ENCODE measurements at places on chromosomes 13 and 19.

- DNase-seq: no peak
These were observed 460.3 kb downstream of the TSHZ3 start for GRCh38 chr19:30888937-30889336.

GRCh38 chr13:33828431-33829129 is 10.6 kb downstream of the RFC3 start:
- DNase-seq: no peak

- DNase-seq: no peak
These were observed 419.3 kb upstream of the GPC6 start for GRCh38 chr13:92807353-92807752.

DNA sequence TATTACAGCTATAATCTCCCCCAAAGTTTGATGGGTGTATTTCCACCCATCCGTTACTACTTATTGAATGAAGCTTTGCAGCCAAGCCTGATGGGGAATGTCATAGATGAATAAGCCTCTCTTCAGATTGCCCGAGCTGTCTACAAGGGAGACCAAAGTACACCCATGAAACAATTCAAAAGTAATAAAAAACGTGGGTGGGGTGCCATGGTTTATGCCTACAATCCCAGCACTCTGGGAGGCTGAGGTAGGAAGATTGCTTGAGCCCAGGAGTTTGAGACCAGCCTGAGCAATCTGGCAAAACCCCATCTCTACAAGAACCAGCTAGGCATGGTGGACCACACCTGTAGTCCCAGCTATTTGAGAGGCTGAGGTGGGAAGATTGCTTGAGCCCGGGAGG is 419.2 kb downstream of the FGF9 start:
- no peak for DNase-seq

- DNase-seq: no peak
These were observed 86.9 kb downstream of the CRYL1 start for GRCh38 chr13:20438801-20439200.

- no peak for DNase-seq
These were observed 68.6 kb upstream of the MEDAG start for GRCh38 chr13:30837227-30838159.

- DNase-seq: no peak
These were observed 25.4 kb downstream of the POP4 start for GRCh38 chr19:29631450-29631849.

DNA sequence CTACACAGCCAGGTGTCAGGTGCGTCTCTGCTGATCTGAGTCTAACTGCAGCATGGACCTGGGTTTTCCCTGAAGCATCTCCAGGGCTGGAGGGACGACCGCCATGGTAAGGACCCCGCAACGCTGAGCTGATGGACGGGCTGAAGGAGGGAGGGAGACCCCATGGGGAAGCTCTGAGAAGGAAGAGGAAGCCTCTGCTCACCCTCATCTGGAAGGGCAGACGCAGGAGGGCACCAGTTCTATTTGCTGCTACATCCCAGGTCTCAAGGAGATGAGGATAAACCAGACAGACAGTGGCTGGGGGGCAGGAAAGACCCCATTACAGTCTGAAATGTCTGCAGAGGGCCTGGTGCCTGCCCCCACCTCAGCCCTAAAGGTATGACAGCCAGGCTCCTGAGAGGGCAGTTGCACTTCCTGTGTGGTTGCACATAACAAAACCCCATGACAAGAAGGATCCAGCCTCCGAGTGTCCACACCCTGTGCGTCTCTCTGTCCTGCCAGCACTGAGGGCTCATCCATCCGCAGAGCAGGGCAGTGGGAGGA is at the start of gene LILRA2:
LILRA2 (plus strand) TSS at position 461 of the 543 bp plus-strand sequence. CDS start 89 bp downstream, outside the sequence.
- DNase-seq: no peak

DNA sequence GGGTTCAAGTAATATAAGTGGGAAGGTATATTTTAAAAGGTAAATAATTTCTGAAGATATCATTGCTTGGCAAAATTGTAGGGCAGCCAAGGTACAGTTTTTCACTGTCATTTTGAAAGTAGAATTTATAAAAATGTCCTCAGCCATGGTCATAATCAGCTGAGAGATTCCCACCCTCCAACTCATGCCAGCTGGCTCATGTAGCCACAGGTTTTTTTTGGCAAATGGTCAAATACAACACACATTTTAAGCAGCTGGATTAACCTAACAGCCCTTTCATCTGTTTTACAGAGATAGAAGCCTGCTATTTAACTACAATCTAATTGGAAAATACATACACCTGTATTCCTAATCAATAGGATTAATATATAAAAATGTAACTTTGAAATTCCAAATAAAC is 619.2 kb upstream of the SGCG start:
- DNase-seq: no peak

- no peak for DNase-seq
These were observed 258.5 kb downstream of the DLEU7 start for GRCh38 chr13:50584856-50585580.

DNA sequence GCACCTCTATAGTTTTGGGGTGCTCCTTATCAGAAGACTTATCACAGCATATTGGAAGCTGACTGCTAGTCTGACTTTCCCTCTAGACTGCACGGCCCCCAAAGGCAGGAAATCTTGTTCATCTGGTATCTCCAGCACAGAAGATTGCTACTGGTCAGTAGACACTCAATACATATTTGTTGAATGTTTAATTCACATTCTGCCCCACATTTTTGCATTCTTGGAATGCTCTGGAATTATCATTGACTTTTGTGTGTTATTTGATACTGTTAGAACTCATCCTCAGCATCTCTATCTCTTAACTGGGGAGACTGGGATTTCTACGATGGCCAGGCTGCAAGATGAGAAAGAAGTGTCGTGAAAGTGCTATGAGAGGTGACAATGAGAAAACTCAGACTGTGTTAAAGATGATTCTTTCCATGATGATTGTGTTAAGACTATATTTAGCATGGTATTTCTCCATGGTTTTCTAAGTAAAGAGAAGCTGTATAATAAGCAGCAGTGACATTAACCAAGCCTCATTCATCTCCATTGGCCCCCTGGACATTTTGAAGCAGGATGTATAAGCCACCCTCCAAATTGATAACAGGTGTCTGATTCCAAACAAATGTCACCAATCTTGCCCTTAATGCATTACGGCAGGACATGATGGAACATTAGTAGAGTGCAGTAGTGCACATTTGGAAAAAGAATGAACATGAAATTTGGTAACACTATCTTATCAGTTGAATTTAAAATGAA is 440.9 kb downstream of the RFC3 start:
- DNase-seq: no peak

DNA sequence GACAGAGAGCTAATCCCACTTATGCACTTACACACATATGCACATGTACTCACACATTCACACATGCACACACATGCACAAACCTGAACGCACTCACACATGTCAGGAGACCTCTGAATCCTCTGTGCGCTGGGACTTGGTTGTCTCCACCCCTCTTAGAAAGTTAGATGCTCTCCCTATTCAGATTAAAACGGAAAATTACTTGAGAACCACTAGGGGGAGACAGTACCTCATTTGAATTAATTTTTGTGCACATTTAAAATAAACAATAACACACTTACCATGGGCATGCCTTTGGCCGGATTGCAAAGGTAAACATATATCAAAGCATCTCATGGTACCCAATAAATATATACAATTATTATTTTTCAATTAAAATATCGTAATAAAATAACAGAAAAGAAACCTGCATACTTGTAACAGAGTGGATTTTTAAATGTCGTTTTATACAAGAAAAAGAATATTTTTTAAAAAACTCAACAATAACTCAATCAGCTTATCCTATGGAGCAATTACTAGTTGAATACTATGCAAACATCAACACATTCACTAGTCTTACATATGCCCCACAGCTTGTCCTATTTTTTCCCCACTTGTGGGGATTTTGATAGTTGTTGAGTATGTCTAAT is 9.5 kb upstream of the LILRB4 start:
- no peak for DNase-seq

DNA sequence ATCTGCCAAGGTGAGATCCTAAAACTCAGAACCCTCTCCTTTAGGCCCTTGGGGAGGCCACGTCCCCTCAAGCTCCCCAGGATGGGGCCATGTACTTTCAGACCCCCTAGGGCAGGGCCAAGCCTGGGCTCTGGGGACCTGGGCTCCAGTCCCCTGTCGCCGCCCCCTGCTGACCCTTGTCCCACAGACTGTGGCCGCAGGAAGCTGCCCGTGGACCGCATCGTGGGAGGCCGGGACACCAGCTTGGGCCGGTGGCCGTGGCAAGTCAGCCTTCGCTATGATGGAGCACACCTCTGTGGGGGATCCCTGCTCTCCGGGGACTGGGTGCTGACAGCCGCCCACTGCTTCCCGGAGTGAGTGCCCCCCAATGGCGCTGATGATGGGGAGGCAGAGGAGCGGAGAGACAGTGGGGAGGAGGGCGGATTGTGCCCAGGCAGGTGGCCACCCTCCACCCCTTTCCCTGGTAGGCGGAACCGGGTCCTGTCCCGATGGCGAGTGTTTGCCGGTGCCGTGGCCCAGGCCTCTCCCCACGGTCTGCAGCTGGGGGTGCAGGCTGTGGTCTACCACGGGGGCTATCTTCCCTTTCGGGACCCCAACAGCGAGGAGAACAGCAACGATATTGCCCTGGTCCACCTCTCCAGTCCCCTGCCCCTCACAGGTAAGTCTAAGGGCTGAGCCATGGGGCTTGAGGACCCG is 18.8 kb downstream of the HPN start:
- no peak for DNase-seq

- DNase-seq: no peak
These were observed 1001.1 kb downstream of the OLFM4 start for GRCh38 chr13:54029720-54030119.

DNA sequence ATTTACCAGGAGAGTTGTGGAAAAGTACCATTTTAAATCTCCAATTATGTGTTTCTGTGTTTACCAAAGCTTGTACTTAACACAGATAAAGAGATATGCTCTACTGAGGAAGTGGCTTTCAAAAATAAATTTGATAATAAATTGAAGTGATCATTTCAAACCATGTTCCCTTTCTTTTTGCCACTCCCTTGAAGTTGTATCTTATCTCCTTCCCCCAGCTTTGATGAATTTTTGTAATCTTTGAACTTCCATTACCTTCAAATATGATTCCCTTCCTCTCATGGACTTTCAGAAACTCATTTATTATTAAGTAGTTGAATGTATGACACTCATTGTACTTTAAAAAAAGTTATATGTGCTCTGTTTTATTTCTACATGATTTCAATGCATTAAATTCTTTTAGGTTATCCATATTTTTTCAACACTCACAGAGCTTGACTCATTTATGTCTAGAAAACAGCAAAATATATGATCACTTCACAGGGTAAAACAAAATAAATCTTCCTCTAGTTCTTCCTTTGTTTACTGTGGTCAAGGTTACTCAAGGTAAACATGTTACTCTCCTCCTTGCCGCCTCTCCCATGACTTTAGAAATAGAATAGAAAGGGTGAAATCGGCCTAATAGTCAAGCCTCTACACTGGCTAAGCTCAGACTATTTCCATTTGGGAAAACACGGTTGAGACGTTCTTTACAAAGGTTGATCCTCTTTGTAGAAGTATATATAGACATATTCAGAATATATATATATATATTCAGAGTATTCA is 251.2 kb upstream of the SPRY2 start:
- DNase-seq: no peak

All from AG09319 (cell line).